ENCODE measurements at places on chromosomes 13 and 19.

DNA sequence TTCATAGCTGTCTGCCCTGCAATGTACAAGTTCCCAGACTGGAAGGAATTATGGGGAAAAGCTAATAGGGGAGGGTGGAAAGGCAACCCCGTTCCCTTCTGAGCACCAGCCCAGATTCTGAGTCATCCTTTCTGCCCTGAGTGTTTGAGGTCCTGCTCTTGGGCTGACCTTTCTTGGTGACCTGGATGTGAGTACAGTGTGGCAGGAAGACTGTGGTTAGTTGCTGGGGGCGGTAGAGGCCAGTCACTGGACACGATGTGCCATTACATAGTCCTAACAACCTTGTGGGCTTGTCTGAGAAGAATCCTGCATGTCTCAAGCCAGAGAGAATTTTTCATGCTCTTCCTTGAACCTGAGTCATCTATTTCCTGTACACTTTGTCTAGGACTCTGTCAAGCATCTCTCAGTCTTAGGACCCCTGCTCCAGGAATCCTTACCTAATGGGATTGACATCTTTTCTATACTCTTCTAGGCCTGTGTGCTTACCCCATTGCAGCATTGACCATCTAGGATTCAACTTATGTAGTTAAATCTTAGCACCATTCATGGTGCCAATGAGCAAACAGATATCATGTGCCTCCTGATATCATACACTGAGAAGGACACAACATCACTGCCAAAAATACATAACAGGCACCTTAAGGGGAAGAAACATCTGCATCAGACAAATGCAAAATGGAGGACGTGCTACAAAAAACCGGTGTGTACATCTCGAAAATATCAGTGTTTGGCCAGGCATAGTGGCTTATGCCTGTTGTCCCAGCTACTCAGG is 8.1 kb upstream of the ANGPTL4 start:
- DNase-seq = no peak

DNA sequence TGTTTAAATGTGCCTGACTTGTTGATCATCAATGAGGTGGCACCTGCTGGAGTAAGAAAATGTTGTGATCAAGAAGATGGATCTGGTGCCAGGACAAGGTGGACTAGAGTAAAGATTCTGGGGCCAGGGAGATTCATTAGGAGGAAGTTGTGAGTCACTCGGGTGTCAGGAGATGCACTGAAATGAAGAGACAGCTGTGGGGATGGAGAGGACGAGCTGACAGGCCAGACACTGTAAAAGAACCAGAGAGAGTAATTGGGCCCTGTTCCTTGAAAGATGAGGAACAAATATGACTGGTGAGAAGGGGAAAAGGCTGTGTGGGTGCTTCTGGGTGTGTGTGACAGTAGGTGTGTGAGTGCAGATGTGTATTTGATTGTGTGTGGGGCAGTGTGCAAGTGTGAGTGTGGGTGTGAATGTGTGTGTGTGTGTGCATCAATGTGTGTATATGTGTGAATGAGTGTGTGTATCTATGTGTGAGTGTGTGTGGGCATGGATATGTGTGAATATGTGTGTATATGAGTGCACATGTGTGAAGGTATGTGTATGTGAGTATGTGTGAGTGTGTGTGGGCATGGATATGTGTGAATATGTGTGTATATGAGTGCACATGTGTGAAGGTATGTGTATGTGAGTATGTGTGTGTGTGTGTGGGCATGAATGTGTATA is 260.5 kb downstream of the RFC3 start:
- no peak for DNase-seq

DNA sequence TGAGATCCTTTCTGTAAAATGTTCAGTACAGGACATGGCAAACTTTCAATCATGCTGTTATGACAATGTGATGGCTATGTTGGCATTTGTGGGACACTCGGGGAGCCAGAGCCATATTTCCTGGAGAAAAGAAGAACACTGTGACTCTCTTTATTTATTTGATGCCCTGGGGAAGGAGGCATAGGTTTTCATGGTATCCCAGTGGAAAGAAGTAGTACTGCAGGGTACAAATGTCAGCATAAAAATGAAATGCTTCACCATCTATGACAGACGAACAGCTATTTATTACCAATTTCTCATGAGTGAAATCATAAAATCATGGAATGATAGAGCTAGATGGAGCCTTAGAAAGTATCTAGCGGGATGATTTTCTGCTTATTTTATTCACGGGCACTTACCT is 217.1 kb downstream of the COL4A1 start:
- DNase-seq = no peak

DNA sequence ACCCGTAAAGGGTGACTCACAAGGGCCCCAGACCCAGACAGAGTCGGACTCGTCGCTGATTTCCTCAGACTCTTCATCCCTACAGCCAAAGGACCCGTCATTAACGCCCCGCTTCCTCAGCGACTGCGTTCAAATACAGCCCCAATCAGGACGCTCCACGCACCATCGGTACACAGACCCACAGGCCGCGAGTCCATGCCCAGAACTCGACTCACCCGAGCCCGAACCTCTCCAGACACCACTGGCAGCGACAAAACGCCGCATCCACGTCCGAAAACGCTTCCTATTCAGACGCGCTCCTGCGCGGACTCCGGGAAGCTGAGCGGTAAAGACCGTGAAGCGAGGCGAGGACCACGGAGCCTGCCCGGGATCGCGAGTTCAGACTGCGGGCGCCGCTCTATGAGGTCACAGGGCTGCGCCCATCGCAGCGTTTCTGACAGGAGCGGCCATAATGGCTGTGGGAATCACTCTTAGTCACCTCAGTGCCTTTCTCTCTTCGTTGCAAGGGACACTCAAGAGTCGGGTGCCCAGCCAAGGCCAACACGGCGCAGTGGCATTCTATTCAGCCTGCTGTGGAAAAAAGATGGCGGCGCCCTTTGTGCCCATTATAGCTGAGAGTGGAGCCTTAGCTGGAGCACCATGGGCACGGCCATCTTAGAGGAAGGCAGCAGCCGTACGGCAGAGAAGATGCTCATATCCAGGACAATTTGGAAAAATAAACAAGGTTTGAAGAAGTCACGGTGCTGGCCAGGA is at the start of gene ZNF614:
ZNF614 (minus strand) TSS at position 353 of the 753 bp plus-strand sequence. CDS start 2,634 bp downstream, outside the sequence.
- peak; percentile 91 for DNase-seq

DNA sequence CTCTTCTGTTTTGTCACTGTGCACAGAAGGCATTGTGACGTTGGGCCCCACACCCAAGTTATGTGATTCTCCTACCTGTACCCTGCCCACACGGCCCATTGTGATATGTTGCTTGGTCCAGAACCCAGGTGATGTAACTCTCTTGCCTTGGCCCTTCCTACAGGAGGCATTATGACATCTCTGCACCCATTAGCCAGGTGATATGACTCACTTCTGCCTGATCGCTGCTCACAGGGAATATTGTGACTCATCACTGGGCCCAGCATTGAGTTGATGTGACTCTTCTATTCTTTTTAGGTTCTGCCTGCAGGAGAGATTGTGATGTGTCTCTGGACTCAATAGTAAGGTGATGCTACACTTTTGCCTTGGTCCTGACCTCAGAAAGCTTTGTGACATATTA is 65.4 kb upstream of the ZNF91 start:
- DNase-seq = no peak

DNA sequence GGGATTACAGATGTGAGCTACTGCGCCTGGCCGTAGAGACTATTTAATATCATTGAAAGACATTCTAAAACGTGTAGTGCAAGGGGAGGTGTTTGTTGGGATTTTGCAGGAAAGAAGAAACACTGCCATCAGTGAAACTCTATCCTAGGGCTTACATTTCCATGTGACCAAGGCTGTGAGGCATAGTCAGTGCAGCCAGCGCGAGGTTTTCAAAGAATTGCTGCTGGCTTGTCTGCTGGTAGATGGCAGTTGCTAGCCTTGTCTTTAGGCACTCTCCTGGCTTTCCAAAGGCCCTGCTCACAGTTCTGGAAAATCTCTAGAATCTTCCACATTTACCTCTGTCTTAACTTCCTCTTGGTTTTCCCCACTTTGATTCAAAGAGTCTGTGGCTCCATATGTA is 77.5 kb downstream of the GPC6 start:
- DNase-seq = no peak

DNA sequence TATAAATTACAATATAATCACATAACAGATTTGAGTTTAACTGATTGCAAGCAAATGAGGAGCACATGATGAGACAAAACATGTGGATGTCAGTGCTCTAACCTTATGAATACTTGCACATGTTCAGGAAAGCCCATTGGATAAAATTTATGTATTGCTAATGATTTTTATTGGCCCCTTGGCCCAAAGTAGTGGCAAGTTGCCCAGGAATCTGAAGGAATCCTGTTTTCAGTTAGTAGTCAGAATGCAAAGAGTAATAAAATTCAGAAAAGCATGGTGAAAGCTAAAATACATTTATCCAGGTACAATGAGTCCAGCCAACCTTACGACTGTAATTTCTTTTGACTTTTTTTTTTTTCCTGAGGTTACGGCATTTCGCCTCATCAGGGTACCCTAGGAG is 1539.4 kb downstream of the EFNB2 start:
- DNase-seq = no peak

DNA sequence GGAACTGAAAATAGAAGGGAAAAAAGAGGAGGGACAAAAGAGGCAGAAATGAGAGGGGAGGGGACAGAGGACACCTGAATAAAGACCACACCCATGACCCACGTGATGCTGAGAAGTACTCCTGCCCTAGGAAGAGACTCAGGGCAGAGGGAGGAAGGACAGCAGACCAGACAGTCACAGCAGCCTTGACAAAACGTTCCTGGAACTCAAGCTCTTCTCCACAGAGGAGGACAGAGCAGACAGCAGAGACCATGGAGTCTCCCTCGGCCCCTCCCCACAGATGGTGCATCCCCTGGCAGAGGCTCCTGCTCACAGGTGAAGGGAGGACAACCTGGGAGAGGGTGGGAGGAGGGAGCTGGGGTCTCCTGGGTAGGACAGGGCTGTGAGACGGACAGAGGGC is at the start of gene CEACAM5:
CEACAM5 (plus strand) TSS at position 146 of the 400 bp plus-strand sequence; CDS start at position 252, 106 bp downstream.
- no peak for DNase-seq

DNA sequence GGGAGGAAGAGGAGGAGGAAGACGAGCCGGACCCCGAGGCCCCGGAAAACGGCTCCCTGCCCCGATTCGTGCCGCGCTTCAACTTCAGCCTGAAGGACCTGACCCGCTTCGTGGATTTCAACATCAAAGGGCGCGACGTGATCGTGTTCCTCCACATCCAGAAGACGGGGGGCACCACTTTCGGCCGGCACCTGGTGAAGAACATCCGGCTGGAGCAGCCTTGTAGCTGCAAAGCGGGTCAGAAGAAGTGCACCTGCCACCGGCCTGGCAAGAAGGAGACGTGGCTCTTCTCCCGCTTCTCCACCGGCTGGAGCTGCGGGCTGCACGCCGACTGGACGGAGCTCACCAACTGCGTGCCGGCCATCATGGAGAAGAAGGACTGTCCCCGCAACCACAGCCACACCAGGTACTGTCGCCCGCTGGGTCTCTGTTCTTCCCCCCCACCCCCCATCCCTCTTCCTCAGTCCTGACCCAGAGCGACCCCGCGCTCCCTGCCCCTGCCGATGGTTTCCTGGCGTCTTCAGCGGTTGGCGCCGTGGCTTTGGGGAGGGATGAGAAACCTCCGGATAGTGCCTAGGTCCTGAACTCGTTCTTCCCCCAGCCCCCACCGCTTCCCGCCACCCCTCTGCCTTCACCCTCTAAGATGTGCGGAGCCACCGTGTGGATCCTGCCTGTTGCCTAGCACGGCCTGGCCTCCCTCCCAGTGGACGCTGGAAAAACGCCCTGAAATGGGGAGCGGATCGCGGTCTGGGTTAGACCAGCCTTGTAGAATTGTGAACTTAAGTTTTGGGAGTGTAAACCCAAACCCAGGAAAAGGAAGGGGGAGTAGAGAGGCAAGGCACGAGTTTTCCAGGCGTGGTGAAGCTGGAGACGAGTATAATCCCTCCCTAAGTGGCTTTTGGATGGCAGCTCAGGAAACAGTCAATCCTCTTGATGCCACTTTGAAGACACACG is 1.5 kb downstream of the HS6ST3 start:
- DNase-seq = peak; percentile 62

DNA sequence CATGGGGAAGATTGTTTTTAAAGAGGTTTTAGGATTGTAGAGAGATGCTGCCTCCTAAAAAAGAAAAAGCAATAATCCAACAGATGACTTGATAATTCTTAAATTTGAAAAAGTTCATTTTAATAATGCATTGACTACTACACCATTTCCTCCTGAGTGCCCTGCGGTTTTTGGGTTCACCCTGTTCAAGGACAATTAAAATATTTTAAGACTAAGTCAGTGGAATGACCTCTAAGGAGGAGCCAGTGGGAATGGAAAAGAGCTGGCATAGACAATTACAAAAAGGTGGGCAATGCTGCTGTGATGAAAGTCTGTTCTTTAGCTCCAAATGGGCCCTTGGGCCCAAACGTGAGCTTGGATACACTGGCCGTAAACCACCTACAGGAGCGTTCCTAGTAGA is 217.8 kb downstream of the LHFPL6 start:
- no peak for DNase-seq

GRCh38 chr13:40484974-40485373 is 181.5 kb downstream of the FOXO1 start:
- DNase-seq = no peak

GRCh38 chr13:93147298-93147645 is 79.3 kb upstream of the GPC6 start:
- DNase-seq = no peak

DNA sequence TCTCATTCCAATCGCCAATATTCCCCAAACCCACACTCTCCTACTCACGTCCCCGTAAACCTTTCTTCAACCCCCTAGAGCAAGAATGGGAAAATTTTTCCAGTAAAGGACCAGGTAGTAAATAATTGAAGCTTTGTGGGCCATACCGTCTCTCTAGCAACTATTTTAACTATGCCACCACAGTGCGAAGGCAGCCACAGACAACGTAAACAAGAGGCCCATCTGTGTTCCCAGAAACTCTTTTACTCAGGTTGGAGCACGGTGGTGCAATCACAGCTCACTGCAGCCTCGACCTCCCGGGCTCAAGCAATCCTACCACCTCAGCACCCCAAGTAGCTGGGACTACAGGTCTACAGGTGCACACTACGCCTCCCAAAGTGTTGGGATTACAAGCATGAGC is 3.0 kb downstream of the DPRX start:
- no peak for DNase-seq

GRCh38 chr19:46919324-46919723 is 58.5 kb downstream of the ARHGAP35 start:
- DNase-seq = no peak

GRCh38 chr19:39971380-39972035 is 543 bp downstream of the PSMC4 start:
- no peak for DNase-seq

- DNase-seq = no peak
Measured at GRCh38 chr13:26571518-26571917, 14.0 kb downstream of the WASF3 start.

GRCh38 chr13:43942286-43942685 is 62.6 kb downstream of the LACC1 start:
- DNase-seq = no peak
